ENCODE measurements at places on chromosomes 11 and 22. TPM values are rescaled to one million over a fixed set of nuclear protein-coding genes. Genes with fewer than 3 reads are reported as not detected.
A peak's percentile ranks its signal among the peaks of the same experiment; 100 is the strongest.

Gene OTOG
- total RNA-seq = not detected

DNA sequence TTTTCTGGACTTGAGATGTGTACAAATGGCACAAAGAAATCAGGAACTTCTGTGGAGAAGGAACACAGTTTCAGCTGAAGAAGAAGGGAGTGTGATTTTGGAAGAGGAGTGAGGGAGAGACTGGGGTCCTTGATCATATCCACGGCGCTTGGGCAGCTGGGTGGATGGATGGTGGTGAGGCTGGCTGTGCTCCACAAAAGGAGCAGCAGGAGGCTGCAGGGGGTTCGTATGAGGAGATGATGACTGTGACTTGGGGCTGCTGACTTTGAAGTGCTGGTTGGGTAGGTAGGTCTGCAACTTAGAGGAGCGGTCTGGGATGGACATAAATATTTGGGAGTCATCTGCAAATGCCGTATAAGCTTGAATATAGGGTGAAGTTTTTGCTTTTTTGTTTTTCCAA lies 1.3 kb upstream of the DCHS1 start:
- no peak for DNase-seq
- no peaks in the 10 kb centered on the region for H3K36me3 ChIP-seq
- H3K4me3 ChIP-seq = no peak overlapping the region

GRCh38 chr11:87038235-87038977 lies 672 bp downstream of the TMEM135 start:
- H3K27me3 ChIP-seq = no peaks in the 10 kb centered on the region
- no peak for DNase-seq
- peak overlapping the region; percentile 8 for H3K27ac ChIP-seq
- peak overlapping the region; percentile 90 for H3K4me3 ChIP-seq
- no peaks in the 10 kb centered on the region for H3K4me1 ChIP-seq

- DNase-seq = no peak
- no peaks in the 10 kb centered on the region for H3K27me3 ChIP-seq
- H3K4me3 ChIP-seq = no peak overlapping the region
- no peaks in the 10 kb centered on the region for H3K36me3 ChIP-seq
These were observed 50.0 kb downstream of the TTC28 start for GRCh38 chr22:28629420-28630176.

- no peak overlapping the region for H3K4me3 ChIP-seq
- no peaks in the 10 kb centered on the region for H3K27me3 ChIP-seq
- no peak overlapping the region for H3K27ac ChIP-seq
- H3K4me1 ChIP-seq = no peaks in the 10 kb centered on the region
- DNase-seq = no peak
These were observed 18.0 kb upstream of the SWAP70 start for GRCh38 chr11:9645881-9646280.

DNA sequence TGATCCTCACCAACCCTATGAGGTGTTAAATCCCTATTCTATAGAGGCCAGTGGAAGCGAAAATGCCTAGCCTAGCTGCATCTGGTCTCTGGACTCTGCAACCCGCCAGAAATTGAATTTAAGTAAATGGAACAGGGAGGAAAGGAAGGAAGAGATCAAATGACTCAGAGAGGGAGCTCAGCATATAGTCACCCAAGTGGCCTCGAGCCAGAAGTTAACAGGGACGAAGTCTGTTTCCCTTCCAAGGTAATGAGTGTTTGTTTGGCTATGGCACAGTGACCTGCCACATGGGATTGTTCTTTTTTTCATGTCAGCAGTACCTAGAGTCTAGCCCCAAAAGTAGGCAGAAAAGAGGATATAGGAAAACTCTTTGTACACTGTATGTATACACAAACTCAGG lies 66.3 kb downstream of the PAK1 start:
- H3K27me3 ChIP-seq = no peaks in the 10 kb centered on the region
- no peak overlapping the region for H3K4me3 ChIP-seq
- DNase-seq = peak; percentile 76
- no peaks in the 10 kb centered on the region for H3K36me3 ChIP-seq
- peaks cover 9% of the 10 kb centered on the region for H3K4me1 ChIP-seq
- H3K27ac ChIP-seq = no peak overlapping the region

- no peak overlapping the region for H3K27ac ChIP-seq
- H3K4me1 ChIP-seq = no peaks in the 10 kb centered on the region
- H3K4me3 ChIP-seq = no peak overlapping the region
- H3K27me3 ChIP-seq = no peaks in the 10 kb centered on the region
These were observed 143.3 kb upstream of the MTNR1B start for GRCh38 chr11:92826136-92826535.

DNA sequence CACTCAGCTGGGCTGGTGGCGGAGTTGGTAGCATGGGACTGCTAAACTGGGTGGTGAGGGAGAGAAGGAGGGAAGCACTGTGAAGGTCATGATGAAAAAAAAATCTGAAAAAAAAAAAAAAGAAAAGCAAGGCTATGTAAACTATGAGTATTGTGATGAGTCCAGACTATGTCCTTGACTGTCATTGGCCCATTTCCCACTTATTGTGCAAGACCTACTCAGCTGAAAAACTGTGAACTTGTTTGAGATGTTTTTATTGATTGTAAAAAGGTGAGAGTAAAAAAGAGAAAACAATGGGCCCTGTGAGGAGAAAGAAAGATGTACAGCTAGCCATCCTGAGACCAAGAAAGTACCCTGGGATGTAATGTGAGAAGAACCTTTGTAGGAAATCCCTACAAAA lies 798.4 kb upstream of the TENM4 start:
- no peak overlapping the region for H3K27ac ChIP-seq
- H3K27me3 ChIP-seq = no peaks in the 10 kb centered on the region
- no peaks in the 10 kb centered on the region for H3K4me1 ChIP-seq
- H3K36me3 ChIP-seq = no peaks in the 10 kb centered on the region
- H3K4me3 ChIP-seq = no peak overlapping the region

DNA sequence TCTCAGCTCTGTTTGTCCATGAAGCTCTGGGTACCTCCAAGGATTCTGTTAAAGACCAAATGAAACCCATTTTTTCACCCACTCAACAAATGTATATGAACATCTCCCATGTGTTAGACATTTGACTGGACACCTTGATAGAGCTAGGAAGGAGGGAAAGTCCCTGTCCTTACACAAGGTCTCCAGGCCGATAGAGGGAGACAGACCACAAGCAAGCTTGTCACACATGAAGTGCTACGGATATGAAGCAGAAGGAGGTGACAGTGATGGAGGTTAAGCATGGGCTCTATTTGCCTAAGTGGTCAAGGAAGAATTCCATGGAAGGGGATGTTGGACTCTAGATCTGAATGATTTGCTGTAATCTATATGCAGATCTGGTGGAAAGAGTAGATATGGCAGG lies 138.5 kb downstream of the MYO18B start:
- no peak overlapping the region for H3K27ac ChIP-seq
- peaks cover 3% of the 10 kb centered on the region for H3K36me3 ChIP-seq

GRCh38 chr22:43185860-43186261 lies 1.1 kb downstream of the TTLL12 start:
- H3K36me3 ChIP-seq = no peaks in the 10 kb centered on the region
- DNase-seq = peak; percentile 64
- H3K27me3 ChIP-seq = no peaks in the 10 kb centered on the region
- peak overlapping the region; percentile 66 for H3K4me3 ChIP-seq

DNA sequence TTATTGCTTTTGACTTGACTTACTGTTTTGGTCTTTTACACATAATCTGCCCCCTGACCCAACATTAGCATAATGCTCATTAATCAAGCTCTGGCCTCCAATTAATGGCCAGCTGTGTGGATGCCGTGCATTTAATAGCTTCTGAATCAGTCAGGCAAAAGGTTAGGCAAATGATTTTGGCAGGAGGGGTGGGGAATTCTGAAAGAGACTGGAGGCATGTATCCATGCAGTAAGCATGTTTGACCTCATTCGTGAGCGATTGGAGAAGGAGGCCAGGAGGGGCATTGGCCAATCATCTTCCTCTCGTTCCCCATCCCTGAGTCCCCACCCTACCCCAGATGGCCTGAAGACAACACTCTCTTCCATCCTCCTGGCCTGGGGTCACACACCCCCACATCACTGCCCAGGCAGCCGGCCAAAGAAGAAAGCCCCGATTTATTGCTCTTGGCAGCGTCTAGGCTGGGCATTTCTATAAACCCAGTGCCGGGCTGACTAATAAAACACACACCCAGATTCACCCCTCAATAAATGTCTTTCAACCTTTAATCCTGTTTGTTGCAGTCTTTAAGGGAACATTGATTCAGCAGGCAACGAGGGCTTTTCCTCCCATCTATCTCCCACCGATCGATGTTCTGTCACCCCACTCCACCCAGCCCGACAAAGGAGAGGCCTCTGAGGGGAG lies 150.0 kb downstream of the OPCML start:
- H3K4me3 ChIP-seq = no peak overlapping the region
- no peaks in the 10 kb centered on the region for H3K4me1 ChIP-seq
- no peaks in the 10 kb centered on the region for H3K27me3 ChIP-seq
- H3K27ac ChIP-seq = no peak overlapping the region
- no peaks in the 10 kb centered on the region for H3K36me3 ChIP-seq
